ENCODE measurements at places on chromosomes 6 and 20.

- DNase-seq = no peak
Observed at GRCh38 chr6:4840169-4840568, 64.0 kb downstream of the CDYL start.

DNA sequence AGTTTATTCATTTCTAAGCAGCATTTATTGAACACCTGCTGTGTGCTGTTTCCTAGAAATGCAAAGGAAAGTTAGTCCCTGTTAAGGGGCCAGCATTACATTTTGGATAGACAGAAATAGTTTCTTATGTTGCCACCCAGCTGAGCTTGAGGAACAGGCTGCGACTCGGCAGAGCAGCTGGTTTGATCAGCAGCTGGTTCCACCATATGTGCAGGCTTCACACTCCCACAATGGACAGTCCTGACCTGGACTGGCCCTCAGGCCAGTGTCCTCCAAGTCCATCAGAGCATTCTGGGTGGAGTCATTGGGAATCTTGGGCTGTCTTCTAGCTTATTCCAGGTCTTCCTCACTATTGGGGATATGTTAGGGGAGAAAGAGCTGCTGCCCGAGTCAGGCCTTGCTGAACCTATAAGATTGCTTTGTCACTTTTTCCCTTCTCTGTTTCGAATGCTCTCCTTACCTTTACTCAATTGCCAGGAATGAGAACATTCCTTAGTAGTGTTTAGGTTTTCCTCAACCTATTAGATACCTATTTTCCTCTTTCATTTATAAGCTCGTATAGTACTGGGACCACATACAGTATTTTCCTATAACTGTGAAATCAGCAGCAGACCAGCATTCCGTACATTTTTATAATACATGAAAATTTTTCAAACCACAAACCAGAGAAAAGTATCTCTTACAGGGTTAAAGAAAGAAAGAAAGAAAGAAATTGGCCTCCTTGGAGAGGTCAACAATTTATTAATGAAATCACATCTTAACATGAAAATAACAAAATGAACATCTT lies 203.0 kb downstream of the FARS2 start:
- no peak for DNase-seq

DNA sequence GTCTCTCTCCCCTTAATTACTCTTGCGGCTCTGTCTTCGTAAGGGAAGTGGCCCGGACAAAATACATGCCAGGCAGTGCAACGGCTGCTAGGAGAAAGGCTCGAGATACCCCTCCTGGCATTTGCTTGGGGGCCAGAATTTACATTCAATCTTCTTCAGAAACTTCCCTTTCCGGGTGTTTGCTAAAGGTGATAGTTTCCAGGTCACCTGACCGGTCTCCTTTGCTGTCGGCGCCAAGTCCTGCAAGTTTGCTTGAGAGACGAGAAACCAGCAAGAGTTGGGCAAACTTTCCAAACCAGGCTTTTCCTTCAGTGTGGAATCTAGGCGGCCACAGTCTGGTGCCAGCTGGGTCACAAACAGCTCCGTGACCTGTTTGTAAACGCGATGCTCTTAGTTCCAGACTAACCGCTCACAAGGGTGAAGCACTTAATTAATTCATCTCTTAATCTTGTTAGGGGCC lies 563 bp upstream of the SRSF3 start:
- peak; percentile 89 for DNase-seq

- DNase-seq = no peak
Observed at GRCh38 chr6:46655803-46656202, 3.0 kb downstream of the SLC25A27 start.

DNA sequence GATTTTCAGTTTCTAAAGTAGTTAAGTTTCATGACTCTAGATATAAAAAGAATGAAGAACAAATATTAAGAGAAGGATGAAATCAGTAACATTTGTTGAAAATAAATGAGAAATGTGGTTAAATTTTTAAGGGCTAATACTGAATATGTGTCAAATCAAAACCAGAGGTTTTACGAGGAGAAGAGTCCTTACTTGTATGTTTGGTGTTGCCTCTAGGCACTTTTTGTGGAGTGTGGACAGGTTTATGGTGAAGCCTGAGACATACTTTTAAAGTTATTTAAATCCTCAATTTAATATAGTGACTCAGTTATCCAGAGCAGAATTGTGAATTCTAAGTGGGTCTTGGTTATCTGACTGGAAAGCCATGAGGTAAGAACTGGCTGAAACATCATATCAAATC lies 68.7 kb downstream of the COL19A1 start:
- no peak for DNase-seq

- no peak for DNase-seq
Observed at GRCh38 chr6:36692220-36692619, 5.4 kb upstream of the RAB44 start.

Data from NCI-H187 (cell line).